ENCODE measurements at places on chromosomes 3 and 15. TPM values are rescaled to one million over a fixed set of nuclear protein-coding genes. Genes with fewer than 3 reads are reported as not detected.

KLHL40 gene
- not detected for total RNA-seq

ECE2 gene
- 6.9 TPM for total RNA-seq

RETNLB gene
- total RNA-seq = not detected

PATL2 gene
- 3.4 TPM for total RNA-seq

ITIH3 gene
- not detected for total RNA-seq

CLSTN2 gene
- 33.2 TPM for total RNA-seq

GP5 gene
- total RNA-seq = not detected

SUCNR1 gene
- total RNA-seq = 0.31 TPM

ATP13A4 gene
- 22.2 TPM for total RNA-seq

All from parietal lobe (tissue), 2 donors.